Activated CD4-positive, alpha-beta T cell treated with anti-CD3 and anti-CD28 coated beads, Interleukin-2, amount 10 ng/mL, durations not matched to agents 7 days and 5 days (primary cell): ENCODE measurements at places on chromosomes 3 and 15. TPM values are rescaled to one million over a fixed set of nuclear protein-coding genes. Genes with fewer than 3 reads are reported as not detected.

Gene MELTF
- total RNA-seq = 4.8 TPM

Gene CCDC33
- not detected for total RNA-seq

Gene KBTBD12
- total RNA-seq = not detected

Gene GP5
- 1.1 TPM for total RNA-seq

Gene TMEM212
- total RNA-seq = not detected

Gene SLC12A1
- total RNA-seq = not detected

- H3K4me3 ChIP-seq = no peak overlapping the region
- H3K4me1 ChIP-seq = no peaks in the 10 kb centered on the region
- peaks cover 4% of the 10 kb centered on the region for H3K27me3 ChIP-seq
- H3K27ac ChIP-seq = no peak overlapping the region
- no peak for DNase-seq
Measured at GRCh38 chr3:193052354-193053045, 134.8 kb upstream of the MB21D2 start.

DNA sequence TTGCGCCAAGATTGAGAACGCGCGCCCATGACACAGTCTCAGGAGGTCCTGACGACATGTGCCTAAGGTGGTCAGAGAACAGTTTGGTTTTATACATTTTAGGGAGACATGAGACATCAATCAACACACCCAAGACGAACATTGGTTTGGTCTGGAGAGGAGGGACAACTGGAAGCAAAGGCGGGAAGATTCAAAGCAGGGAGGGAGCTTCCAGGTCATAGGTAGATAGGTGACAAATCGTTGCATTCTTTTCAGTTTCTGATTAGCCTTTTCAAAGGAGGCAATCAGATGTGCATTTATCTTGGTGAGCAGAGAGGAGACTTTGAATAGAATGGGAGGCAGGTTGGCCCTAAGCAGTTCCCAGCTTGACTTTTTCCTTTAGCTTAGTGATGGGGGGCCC lies 828.4 kb upstream of the DPPA4 start:
- DNase-seq = no peak
- H3K36me3 ChIP-seq = no peaks in the 10 kb centered on the region
- no peak overlapping the region for H3K27ac ChIP-seq
- no peaks in the 10 kb centered on the region for H3K27me3 ChIP-seq
- H3K4me3 ChIP-seq = no peak overlapping the region

- DNase-seq = no peak
- H3K4me1 ChIP-seq = peaks cover 5% of the 10 kb centered on the region
- no peak overlapping the region for H3K27ac ChIP-seq
- peaks cover 4% of the 10 kb centered on the region for H3K27me3 ChIP-seq
Measured at GRCh38 chr3:107216711-107217110, 160.5 kb upstream of the CCDC54 start.

GRCh38 chr15:23035964-23036566 lies 3.3 kb downstream of the TUBGCP5 start:
- H3K4me3 ChIP-seq = no peak overlapping the region
- no peaks in the 10 kb centered on the region for H3K27me3 ChIP-seq
- H3K27ac ChIP-seq = no peak overlapping the region
- DNase-seq = peak; percentile 62
- peaks cover 25% of the 10 kb centered on the region for H3K36me3 ChIP-seq

DNA sequence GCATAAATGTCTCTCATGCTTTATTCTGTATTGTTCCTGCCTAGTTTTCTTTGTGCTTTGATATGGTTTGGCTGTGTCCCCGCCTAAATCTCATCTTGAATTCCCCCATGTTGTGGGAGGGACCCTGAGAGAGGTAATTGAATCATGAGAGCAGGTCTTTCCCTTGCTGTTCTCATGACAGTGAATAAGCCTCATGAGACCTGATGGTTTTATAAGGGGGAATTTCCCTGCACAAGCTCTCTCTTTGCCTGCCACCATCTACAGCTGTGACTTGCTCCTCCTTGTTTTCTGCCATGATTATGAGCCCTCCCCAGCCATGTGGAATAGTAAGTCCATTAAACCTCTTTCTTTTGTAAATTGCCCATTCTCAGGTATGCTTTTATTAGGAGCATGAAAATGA lies 1596.6 kb downstream of the SI start:
- H3K36me3 ChIP-seq = no peaks in the 10 kb centered on the region
- H3K27ac ChIP-seq = no peak overlapping the region
- H3K4me1 ChIP-seq = no peaks in the 10 kb centered on the region
- DNase-seq = no peak

DNA sequence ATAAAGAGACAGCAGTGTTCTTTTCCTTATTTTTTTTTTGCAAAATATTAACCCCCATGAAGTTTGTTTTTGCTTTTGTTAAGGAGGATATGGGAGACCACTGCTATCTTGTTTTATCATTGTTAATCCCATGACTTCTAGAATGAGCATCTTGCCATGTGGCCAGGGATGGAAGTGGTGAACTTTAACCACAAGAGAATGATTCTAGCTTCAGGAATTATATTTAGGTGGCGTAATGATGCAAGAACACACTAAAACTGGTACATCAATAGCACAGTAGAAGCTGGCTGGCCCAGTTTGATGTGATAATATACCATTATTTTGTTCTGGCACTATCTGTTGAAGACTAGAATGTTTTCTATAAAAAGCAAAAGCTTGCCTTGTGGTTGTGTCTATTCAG lies 720.9 kb downstream of the GRM7 start:
- H3K27ac ChIP-seq = no peak overlapping the region
- no peak for DNase-seq
- H3K4me3 ChIP-seq = no peak overlapping the region
- H3K4me1 ChIP-seq = no peaks in the 10 kb centered on the region
- no peaks in the 10 kb centered on the region for H3K27me3 ChIP-seq

- H3K27ac ChIP-seq = no peak overlapping the region
- peaks cover 55% of the 10 kb centered on the region for H3K27me3 ChIP-seq
- no peaks in the 10 kb centered on the region for H3K4me1 ChIP-seq
- no peak for DNase-seq
- no peaks in the 10 kb centered on the region for H3K36me3 ChIP-seq
- no peak overlapping the region for H3K4me3 ChIP-seq
Measured at GRCh38 chr3:10700821-10701220, 115.2 kb upstream of the SLC6A11 start.

GRCh38 chr15:86060674-86061073 lies 19.0 kb upstream of the AGBL1 start:
- DNase-seq = no peak
- H3K27ac ChIP-seq = no peak overlapping the region
- no peaks in the 10 kb centered on the region for H3K36me3 ChIP-seq
- no peaks in the 10 kb centered on the region for H3K4me1 ChIP-seq
- H3K4me3 ChIP-seq = no peak overlapping the region
- H3K27me3 ChIP-seq = no peaks in the 10 kb centered on the region

DNA sequence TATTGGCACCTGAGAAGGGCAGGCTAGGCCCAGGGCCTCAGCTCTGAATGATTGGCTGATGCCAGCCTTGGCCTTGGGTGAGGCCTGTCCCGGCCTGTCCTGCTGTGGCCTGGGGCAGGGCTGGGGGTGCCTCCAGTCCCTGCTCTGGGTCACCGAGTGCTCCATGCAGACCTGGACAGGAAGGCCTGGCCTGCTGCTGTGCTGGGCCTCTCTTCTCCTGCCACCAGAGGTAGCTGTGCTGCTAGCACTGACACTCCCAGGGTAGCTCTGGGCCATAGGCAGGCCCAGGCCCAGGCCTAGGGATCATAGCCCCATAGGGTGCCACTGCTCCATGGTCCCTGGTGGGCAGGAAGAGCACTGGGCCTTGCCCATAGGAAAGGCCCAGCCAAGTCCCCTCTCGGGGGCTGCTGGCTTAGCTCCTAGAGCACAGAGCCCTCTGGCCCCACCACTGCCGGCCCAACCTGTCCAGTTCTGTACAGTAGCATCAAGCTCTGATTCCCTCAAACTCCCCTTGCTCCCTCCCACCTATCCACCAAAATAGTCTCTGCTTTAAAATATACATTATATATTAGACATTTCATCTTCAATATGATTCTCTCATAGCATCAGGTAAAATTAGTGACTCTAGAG lies 18.2 kb downstream of the ABTB1 start:
- no peak overlapping the region for H3K27ac ChIP-seq
- no peaks in the 10 kb centered on the region for H3K36me3 ChIP-seq
- no peak for DNase-seq
- no peaks in the 10 kb centered on the region for H3K4me1 ChIP-seq
- no peaks in the 10 kb centered on the region for H3K27me3 ChIP-seq

GRCh38 chr15:65873256-65873655 lies 4.0 kb downstream of the RAB11A start:
- peaks cover 4% of the 10 kb centered on the region for H3K27me3 ChIP-seq
- no peak for DNase-seq
- H3K36me3 ChIP-seq = peaks cover 39% of the 10 kb centered on the region
- H3K4me1 ChIP-seq = peaks cover 43% of the 10 kb centered on the region
- no peak overlapping the region for H3K4me3 ChIP-seq
- no peak overlapping the region for H3K27ac ChIP-seq

- peaks cover 10% of the 10 kb centered on the region for H3K27me3 ChIP-seq
- H3K27ac ChIP-seq = no peak overlapping the region
- peaks cover 20% of the 10 kb centered on the region for H3K4me1 ChIP-seq
- no peak for DNase-seq
- no peak overlapping the region for H3K4me3 ChIP-seq
Measured at GRCh38 chr3:191334346-191334893, 4.1 kb upstream of the UTS2B start.

GRCh38 chr15:62879770-62880169 lies 162.8 kb upstream of the TPM1 start:
- no peak for DNase-seq
- H3K27me3 ChIP-seq = peaks cover 17% of the 10 kb centered on the region
- no peak overlapping the region for H3K4me3 ChIP-seq
- no peak overlapping the region for H3K27ac ChIP-seq
- no peaks in the 10 kb centered on the region for H3K36me3 ChIP-seq
- H3K4me1 ChIP-seq = peaks cover 4% of the 10 kb centered on the region

GRCh38 chr3:134073583-134073945 lies 43.8 kb upstream of the SLCO2A1 start:
- H3K36me3 ChIP-seq = no peaks in the 10 kb centered on the region
- no peak overlapping the region for H3K4me3 ChIP-seq
- no peak for DNase-seq
- H3K27ac ChIP-seq = no peak overlapping the region
- H3K4me1 ChIP-seq = no peaks in the 10 kb centered on the region
- H3K27me3 ChIP-seq = no peaks in the 10 kb centered on the region

DNA sequence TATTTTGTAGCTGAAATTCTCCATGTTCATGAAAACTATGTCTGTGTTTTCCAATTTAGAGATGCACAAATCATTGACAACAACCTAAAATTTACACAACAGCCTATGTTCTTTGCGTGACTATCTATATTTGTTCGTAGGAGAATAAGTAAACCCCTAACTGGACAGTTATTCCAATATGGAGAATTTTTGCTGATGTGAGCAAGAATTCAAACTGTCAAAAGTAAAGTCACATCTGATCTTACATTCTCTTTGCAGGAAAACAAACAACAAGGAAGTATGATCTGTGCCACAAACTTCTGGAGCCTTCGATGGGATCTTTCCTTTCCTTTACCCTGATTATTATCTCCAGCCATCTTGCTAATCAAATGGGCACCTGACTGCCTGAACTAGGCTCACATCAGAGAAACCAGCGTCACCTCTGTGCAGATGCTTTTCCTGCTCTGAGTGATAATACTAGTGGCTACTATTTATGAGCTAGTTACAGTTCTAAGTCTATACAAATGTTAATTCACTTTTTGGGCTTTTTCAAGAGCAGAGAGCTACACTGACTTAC lies 18.3 kb upstream of the KCNMB3 start:
- H3K36me3 ChIP-seq = no peaks in the 10 kb centered on the region
- no peak overlapping the region for H3K27ac ChIP-seq
- no peak for DNase-seq
- H3K4me1 ChIP-seq = peaks cover 1% of the 10 kb centered on the region
- H3K4me3 ChIP-seq = no peak overlapping the region

DNA sequence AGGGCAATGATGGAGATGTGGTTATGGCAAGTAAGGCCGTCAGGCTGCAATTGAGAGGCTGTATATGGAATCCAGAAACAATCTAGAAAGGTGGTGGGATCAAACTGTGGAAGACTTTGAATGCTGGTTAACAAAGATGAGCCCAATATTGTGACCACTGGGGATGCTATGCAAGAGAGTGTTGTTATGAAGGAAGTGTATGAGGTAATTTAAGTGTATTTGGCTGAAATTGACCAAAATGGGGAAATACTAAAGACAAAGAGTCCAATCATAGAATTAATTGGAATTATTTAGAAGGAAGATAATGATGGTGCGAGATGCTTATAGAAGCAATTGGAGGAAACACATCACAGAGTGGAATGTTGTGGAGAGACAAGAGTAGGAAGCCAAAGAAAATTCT lies 24.5 kb downstream of the BTLA start:
- peaks cover 88% of the 10 kb centered on the region for H3K36me3 ChIP-seq
- H3K4me3 ChIP-seq = no peak overlapping the region
- peaks cover 65% of the 10 kb centered on the region for H3K4me1 ChIP-seq

DNA sequence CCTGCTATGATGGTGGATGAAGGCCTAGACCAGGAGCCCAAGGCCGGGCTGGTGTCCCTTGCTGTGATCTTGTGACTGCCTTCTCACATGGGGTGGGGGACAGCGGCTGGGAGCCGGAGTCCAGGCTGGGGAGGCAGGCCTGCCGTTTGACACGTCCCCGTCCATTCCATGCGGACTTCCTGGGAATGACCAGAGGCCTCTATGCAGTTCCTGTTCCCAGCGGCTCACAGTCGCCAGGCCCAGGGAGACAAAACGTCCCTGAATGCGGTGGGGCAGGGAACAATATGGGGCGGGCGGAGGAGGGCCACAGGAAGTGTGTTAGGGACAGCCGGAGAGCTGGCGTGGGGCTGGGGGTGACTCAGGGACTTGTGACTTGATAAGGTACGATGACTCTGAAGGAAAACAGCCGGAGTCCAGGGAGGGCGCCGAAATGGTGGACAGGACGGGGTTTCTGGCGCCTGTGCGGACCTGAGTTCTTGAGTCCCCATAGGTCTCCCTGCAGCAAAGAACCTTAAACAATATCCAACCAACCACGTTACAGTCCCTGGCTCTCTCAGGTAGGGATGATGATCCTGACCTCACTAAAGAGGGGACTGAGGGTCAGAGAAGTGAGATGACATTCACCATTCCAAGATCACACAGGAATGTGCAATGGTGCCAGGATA lies 40.5 kb upstream of the SMAD6 start:
- H3K4me3 ChIP-seq = no peak overlapping the region
- H3K27ac ChIP-seq = no peak overlapping the region
- H3K27me3 ChIP-seq = peaks cover 5% of the 10 kb centered on the region
- no peaks in the 10 kb centered on the region for H3K36me3 ChIP-seq
- no peak for DNase-seq

- H3K4me3 ChIP-seq = peak overlapping the region; percentile 80
- H3K4me1 ChIP-seq = peaks cover 19% of the 10 kb centered on the region
- H3K27ac ChIP-seq = peak overlapping the region; percentile 81
- no peaks in the 10 kb centered on the region for H3K36me3 ChIP-seq
- peaks cover 35% of the 10 kb centered on the region for H3K27me3 ChIP-seq
Measured at GRCh38 chr3:184524981-184525336, 36.6 kb upstream of the EPHB3 start.

GRCh38 chr15:47822048-47822447 lies 104.7 kb downstream of the SEMA6D start:
- DNase-seq = no peak
- no peak overlapping the region for H3K27ac ChIP-seq
- no peaks in the 10 kb centered on the region for H3K4me1 ChIP-seq
- no peak overlapping the region for H3K4me3 ChIP-seq
- no peaks in the 10 kb centered on the region for H3K36me3 ChIP-seq
